ENCODE measurements at places on chromosomes 3 and 15.

DNA sequence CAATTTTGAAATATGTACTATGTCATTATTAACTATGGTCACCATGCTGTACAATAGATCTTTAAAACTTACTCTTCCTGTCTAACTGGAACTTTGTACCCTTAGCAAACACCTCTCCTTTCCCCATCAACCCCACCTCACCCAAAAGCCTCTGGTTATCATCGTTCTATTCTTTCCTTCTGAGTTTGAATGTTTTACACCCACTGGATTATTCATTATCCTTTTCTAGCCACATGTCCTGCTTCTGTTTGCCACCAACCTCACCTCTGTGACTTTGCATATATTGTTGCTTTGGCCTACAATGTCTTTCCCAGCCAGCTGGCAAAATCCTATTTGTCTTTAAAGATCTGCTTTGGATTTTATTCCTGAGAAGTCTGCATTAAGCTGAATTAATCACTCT lies 102.6 kb upstream of the TSPAN3 start:
- no peak for DNase-seq

- no peak for DNase-seq
Measured at GRCh38 chr15:66065325-66065724, 188.2 kb downstream of the MEGF11 start.

DNA sequence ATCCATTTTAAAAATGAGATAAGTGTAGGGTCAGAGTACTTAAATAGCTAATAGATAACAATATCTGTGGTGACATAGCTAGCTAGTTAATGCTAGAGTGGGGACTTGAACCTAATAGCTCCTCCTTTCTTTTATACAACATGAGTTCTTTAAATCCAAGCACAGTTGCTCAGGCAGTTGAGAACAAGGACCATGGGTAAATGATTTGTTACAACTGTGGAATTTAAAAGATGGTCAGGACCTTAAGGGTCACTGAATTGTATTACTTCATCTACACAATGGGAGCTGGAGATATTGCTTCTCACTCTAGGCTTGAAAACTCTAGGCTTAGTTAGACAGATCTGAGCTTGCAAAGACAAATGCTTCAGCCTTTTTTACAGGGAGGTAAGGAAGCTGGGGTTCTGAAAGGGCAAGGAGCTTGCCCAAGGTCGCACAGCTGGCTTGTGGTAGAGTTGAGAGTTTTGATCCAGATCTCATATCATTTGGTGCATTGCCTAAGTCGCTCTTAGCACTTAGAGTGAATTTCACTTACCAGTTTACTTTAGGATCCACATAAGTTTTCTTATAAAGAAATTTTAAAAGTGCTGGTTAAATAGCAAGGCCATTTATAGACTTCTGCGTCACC lies 90.2 kb downstream of the EDEM1 start:
- no peak for DNase-seq

GRCh38 chr3:634511-634910 lies 437.9 kb downstream of the CHL1 start:
- no peak for DNase-seq

- no peak for DNase-seq
Measured at GRCh38 chr3:61574854-61575253, 13.5 kb downstream of the PTPRG start.

DNA sequence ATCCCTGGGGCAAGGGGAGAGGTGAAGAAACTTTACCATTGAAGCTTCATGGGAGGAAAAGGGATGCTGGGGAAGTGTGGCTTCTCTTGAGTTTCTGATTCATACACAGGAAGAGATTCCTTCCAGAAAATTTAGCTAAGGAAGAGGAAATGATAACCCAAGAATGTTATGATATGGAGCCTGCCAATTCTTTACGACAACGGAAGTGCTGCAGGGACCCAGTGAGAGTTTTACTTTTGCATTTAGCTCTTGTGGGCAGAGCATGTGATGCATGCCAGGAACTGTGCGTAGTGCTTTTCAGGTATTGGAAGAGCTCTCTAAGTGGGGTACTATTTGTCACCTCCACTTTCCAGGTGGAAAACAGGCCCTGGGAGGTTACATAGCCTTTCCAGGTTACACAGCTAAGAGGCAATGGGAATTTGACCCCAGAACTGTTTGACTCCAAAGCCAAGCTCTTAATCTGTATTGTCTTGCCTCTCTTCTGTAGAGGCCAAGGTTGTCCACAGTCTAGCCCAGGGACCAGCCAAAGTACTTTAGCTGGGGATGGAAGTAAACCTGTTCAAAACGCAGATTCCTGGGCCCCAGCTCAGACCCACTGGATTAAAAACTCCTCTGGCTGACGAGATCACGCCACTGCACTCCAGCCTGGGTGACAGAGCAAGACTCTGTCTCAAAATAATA lies 23.0 kb downstream of the CMTM7 start:
- DNase-seq: no peak

DNA sequence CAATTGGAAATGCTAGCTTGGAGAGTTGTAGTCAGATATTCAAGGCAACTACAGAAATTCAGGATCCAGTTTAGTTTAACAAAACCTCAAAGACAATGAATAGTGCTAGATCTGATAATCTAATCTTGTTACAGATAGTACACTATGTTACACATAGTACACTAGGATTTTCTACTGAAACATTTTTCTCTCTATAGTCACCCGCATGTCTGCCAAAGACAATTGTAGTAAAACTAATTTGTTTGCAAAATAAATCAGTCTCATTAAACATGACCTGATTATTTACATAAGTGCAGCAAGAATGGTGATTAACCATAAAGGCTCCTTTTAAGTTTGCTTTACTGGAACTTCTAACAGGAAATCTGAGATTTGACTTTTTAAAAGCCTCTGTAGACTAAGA lies 52.0 kb downstream of the ILDR1 start:
- no peak for DNase-seq

- no peak for DNase-seq
Measured at GRCh38 chr3:46206282-46207015, 1.7 kb downstream of the CCR1 start.

- no peak for DNase-seq
Measured at GRCh38 chr3:177624528-177625495, 427.5 kb upstream of the TBL1XR1 start.

GRCh38 chr15:54808321-54808720 lies 388.4 kb downstream of the RSL24D1 start:
- DNase-seq: no peak

DNA sequence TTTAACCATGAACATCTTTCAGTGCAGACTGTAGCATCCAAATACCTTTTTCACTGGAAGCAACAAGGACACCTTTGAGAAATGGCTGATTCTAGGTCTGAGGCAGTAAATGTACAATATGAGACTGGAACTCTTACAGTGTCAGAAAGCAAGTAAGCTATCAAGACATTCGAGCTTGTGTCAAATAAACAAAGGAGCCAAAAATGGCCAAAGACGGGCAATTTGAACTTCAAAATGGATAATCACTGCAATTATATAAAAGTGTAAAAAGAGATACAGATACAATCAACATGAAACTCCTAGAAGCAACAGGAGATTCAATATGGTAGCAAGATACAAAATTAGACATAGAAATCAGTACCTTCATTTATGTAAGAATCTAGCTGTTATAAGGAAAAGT lies 138.5 kb upstream of the CCDC54 start:
- no peak for DNase-seq

DNA sequence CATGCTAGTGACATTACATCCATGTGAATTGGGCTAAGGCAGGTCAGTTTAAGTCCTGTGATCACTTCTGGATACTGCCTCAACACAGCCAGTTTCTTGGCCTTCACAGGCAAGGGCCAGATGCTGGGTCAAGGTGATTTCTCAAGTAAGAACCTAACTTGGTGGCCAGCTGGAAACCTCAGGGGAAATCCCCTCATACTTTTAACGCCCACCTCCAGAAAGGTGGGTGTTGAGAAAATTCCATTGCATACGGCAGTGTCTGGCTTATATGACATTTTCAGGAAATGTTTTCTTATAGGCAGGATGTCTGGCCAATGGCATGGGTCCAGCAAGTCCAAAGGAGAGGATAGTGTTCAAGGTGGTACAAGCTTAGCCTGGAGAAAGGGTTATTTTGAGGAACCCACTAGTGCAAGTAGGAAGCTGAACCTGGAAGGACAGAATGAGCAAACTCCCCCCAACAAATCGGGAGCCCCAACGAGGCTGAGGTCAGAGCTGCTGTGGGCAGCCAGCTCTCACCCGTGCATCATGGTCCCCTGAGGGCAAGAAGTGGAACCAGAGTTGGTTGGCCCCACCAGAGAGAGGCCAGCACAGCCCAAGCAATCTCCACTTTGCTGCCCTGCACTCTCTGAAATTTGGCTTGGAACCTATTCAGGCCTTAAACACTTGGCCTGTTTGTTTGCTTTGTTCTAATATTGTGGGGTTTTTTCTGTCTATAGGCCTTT lies 135.4 kb downstream of the PDE8A start:
- DNase-seq: peak; percentile 8

DNA sequence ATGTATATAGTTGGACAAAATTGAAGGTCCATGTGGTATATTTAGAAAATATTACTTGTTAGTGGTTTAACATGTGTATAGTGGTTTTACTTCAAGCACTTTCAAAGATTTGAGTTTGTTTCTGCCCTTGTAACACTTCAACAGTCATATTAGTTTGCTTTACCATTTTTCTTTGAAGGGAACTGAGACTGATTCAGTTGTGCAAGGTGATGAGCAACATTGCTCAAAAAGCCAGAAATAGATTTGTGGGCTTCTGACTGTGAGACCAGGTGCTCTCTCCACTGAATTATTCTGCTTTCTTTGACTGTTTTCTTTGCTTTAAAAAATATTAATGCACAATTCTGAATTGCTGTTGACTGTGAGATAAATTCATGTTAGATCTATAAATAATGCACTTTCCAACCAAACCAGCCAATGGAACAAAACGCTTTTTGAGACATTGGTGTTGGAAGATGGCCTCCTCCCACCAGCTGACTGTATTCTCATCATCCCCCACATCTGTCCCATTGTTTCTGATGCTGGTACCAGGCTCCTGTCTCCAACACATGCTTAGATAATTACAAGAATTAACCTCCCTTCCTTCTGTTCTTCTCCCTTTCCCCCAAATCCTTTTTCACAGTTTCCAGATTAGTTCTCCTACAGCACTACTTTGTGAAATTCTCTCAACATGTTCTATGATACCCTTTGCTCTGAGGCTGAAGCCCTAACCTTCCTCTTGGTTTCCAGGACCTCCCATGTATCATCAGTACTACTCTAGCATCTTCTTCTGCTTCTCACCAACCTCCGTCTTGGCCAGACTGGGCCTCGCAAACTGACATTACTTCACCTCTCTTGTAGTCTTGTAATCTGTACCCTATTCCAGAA lies 27.9 kb downstream of the PLCL2 start:
- DNase-seq: no peak

DNA sequence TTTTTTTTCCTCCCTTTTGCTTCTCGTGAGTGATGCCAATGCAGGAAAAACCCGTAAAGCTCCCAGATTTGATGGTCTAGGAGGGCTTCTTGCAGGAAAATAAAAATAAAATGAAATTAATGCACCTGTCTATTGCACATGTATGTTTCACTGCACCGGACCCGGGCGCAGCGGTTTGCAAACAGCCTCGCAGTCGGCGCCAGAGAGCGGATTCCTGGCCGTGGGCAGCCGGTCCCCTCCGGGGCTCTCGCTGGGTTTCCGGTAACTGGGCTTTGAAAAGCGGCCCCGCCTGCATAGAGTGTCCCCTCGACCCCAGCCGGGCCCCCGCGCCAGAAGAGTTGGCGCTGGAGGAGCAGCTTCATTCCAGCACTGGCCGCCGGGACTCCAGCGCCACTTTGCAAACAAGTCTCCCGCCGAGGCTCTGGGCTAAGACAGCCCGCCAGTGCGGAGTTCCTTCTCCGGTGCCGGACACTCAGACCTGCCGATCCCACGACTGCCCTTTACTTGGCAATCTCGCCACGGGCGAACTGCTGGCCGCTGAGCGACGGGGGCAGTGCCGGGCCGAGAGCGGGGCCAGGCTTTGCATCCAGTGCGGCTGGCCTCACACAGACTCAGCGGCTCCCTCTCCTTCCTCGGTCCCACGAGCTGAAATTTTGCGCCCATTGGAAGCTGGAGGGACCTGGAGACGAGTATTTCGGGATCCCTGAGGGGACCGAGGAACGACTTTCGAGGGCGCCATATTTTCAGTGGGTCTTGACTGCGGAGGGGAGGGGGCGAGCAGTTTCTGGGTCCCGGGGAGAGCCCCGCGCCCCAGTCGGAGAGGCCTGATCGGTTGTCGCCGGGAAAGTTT lies 225.9 kb upstream of the C2CD4B start:
- DNase-seq: peak; percentile 40

DNA sequence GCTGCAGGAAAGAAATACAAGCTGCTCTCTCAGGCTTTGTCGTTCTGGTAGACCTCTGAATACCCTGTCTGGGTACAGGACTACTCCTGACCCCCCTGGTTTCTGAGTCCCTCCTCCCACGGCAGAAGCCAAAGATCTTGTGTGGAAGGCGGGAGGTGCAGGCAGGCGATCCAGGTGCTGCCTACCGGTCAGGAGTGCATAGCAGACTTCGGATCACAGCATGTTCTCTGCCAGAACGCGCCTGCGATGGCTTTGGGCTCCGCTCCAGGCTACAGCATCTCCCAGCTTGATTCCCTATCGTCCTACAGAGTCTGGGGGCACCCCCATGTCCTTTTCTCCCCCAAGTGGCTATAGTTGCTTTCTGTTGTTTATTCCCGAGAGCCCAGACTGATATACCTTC lies 2.5 kb upstream of the CFAP100 start:
- DNase-seq: no peak

GRCh38 chr3:42493798-42494151 lies 8.7 kb upstream of the VIPR1 start:
- DNase-seq: no peak

- DNase-seq: no peak
Measured at GRCh38 chr3:144839991-144840390, 868.4 kb downstream of the DIPK2A start.
